ENCODE measurements at places on chromosomes 2 and 18.

GRCh38 chr2:220005362-220005761, 377.9 kb downstream of the SLC4A3 start:
- no peak for DNase-seq

DNA sequence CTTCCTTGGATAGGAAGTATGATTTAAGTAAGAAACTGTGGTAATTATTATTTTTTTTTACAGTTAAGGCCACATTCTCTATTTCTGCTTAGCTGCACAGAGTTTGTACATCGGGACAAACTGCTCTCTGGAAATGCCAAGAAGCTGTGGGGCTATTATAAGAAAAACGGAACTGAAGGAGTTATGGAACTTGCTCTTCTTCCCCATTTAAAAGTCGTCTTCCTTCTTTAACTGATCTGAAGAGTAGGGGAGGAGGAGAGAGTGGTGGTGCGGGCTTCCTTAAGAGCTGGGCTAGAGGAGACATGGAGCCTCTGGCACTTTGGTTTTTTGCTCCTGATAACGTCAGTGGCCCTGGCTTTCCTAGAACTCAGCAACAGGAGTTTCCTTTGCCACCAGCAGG, 54.4 kb downstream of the RAB31 start:
- no peak for DNase-seq

- no peak for DNase-seq
These were observed 363.0 kb downstream of the PLCL1 start for GRCh38 chr2:198167346-198167745.

GRCh38 chr2:381941-382727, 94.2 kb upstream of the ALKAL2 start:
- DNase-seq, result no peak

DNA sequence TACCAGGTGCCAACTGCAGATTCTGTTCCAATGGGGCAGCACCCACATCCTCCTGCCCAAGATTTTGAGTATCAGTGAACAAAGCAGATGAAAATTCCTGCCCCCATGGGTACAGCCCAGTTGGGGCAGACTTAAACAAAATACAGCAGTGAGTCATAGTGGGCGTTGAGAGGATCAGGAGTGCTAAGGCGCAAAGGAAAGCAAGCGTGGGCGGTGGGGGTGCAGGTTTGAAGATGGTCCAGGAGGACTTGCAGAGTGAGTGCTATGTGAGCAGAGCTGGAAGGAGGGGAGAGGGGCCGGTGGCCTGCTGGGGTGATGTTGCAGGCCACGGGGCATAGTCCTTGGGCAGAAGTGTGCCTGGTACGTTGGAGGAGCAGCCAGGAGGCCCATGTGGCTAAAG, 24.7 kb downstream of the STEAP3 start:
- DNase-seq, result peak; percentile 50

DNA sequence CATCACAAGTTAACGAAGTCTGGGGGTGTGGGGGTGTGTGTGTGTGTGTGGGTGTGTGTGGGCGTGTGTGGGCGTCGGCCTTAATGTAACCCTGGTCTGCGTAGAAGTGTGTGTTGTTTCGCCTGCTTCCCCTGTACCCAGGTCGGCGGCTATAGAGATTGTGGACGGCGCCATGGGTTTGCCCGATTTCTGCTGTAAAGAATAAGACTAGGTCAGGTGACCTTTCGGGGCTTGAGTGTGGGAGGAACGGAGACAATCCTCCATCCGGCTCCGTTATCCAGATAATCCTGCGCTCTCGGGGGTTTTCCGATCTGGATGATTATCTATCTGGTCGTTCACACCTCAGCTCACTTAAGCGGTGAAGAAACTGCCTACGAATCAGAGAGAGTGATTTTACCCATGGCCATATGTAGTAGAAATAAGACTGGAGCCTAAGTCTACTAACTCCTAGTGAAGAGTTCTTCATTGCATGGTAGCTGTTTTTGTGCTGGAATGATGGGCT, 543 bp downstream of the HADHB start:
- no peak for DNase-seq

DNA sequence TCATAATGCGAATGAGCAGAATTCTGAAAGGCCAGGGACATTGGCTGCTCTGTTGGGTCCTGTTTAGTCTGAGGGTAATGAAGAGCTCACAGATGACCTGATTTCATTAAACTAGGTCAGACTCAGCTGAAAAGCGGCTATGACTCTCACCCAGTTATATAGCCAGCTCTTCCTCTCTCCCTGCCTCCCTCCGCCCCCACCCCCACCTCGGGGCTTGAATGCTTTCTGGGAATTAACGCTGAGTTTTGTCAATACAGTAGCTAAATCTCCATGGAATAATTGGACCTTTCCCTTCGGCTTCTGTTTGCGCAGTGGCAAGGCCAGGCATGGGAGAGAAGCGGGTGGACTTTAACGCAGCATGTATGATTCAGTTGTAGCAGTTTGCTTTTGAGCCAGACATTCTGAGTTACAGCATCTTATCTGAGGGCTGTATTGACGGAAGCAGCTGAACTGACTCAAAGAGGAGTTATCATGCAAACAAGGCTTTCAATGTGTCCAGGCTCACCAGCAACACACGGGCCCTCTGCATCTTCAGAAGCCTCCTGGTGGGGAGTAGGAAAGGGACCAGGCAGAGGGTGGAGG, 110.6 kb downstream of the MYCN start:
- DNase-seq, result no peak

- no peak for DNase-seq
These were observed 43.2 kb upstream of the ITPRID2 start for GRCh38 chr2:181848261-181848886.

DNA sequence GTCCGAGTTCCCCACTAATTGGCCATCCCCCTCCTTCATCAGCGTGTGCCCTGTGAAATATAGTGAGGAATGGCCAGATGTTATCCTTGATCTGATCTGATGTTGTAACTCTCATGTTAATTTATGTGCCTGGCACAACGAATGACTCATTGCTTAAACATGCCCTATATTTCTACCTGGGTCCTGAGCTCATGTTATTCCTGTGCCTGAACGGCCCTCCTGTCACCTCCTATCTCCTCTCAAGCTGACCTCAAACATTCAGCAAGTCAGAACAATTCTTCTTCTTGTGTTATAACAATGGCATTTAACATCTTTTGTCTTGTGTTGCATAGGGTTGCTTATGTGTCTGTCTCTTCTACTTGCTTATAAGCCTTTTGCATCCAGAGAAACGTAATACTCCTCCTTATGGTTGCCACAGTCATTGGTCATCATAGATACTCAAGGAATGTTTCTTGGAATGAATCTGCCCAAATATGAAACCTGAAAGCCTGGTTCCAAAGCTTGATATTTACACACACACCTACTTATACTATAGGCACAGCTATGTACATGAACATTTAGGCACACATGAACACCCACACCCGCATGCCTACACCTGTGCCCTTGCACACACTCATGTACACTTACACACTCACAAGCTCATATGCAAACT, 80.2 kb upstream of the PHLPP1 start:
- no peak for DNase-seq

DNA sequence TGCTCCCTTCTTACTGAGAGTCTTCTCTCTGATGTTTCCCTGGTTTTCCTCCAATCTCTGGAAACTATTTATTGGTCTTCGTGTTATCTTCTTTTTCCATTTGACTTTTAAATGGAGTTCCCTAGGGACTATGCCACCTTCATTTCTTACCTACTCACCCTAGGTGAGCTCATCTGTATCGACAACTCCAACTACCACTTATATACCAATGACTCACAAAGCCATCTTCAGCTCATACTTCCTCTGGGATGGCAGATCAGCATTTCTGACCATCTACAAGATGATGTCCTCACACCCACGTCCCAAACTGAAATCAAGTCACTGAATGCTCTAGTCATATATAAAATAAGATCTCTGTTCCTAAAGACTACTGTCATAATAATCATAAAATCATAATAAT, 40.6 kb downstream of the CFAP210 start:
- DNase-seq, result no peak

DNA sequence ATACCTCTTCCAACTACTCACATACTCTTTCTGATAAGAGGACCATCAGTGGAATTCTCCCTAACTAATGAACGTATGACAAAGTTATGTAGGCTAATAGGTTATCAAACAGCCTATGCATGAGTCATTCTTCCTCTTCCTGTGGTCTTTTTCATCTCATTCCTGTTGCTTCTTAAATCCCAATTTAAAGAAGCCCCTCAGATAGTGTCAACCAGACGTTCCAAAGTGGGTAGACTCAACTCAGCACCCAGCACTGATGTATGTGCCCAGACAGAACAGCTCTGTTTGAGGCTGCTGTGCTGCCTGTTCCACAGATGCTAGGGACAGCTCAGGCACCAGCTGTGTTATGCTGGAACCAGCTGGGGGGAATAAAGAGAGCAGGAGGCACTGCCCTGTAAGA, 52.6 kb downstream of the CXCR4 start:
- DNase-seq, result no peak

GRCh38 chr2:25558262-25558661, 115.1 kb downstream of the DTNB start:
- DNase-seq, result no peak

- no peak for DNase-seq
These were observed 12.4 kb downstream of the CNNM4 start for GRCh38 chr2:96772903-96773671.

DNA sequence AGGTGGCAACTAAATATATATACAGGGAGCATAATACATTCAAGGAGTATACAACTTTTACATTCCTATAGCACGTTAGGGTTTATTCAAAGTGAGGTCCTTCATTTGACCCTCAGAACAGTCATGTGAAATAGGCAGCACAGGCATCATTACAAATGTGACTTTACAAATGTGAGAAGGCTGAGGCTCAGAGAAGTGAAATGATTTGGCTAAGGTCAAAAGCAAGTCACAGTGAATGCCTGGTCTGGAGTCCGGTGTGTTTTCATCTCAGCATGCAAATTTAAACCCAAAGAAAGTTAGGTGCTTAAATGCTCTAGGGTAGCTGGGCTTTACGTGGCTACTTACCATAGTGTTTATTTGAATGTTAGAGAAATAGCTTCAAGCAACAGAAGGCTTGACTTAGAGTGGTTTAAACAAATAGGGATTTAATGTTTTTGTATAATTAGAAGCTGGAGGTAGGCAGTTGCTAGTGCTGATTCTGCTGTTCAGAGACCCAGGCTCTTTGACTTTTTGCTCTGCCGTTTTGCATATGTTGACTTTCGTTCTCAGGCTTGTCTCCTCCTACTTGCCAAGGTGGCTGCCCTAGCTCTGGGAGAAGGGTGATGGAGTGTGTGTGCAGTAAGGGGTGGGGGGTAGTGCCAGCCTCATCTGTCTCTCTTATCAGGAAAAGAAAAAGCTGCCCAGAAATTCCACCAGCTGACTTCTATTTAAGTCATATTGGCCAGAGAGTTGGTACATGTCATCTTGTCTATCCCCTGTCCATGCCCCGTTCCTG, 89.2 kb downstream of the PLCL1 start:
- no peak for DNase-seq

DNA sequence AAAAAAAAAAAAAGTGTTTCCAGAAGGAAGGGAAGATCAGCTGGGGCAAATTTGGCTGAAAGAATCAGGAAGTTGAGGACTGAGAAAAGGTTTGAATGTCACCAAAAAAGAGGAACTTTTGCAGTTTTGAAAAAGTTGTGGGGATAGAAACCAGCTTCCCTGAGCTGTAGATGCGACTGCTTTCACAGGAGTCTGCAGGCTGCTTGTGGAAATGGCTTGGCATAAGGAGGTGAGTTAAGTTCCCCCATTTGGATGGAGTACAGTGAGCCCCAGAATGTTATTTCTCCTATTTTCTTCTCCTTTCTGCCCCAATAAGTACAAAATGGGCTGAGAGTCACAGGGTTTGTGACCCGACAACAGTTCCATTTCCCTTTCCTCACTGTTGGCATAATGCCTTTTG, 16.5 kb upstream of the ME2 start:
- DNase-seq, result no peak

DNA sequence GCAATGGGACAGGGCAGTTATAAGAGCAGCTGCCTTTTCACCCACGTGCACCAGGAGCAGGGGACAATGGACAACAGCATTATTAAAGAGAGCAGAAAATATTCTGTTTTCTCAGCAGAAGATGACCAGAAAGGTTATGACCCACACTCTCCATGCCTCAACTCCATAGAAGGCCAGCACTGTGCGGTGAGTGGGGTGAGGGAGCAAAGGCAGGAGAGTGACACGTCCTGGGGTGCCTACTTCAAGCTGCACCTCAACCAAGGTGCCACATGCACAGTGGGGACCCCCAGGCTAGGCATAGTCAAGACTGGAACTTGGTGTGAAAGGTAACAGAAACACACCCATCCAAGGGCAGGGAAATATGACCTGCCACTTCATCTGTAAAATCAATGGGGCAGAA, 50.4 kb downstream of the POLR1A start:
- no peak for DNase-seq

GRCh38 chr18:13465476-13465875, 246.9 kb downstream of the LDLRAD4 start:
- no peak for DNase-seq

GRCh38 chr2:231821908-231822307, 35.7 kb downstream of the COPS7B start:
- DNase-seq, result no peak

DNA sequence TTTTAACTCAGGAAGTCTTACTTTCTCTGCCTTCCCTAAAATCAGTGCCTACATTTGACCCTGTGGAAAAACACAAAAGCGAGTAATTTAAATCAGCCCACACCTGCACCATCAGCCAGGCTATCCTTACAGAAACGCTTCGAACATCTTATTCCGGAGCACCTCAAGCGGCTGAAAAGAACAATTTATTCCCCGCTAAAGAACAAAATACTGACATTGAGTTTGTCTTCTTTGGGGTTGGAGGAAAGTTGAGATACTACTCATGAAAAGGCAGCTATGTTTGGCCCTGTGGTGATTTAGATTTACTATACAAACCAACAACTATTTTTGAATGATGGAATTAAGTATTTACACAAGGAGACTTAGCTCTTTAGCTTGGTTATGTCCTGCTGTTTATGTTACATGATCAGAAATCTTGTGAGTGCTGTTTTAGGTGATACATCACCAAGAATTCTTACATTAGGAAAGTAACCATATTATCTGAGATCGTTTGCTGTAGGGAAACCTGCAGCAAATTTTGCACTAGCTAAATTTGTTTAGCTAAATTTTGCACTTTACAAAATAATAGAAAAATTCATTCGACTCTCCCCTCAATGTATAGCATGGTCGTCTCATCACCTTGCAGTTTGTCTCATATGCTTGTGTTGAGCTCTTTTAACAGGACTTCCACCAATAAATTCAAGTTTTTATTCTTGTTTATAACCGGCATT, 158.8 kb upstream of the SIX2 start:
- no peak for DNase-seq

GRCh38 chr2:61125123-61125710, 36.8 kb upstream of the C2orf74 start:
- no peak for DNase-seq

DNA sequence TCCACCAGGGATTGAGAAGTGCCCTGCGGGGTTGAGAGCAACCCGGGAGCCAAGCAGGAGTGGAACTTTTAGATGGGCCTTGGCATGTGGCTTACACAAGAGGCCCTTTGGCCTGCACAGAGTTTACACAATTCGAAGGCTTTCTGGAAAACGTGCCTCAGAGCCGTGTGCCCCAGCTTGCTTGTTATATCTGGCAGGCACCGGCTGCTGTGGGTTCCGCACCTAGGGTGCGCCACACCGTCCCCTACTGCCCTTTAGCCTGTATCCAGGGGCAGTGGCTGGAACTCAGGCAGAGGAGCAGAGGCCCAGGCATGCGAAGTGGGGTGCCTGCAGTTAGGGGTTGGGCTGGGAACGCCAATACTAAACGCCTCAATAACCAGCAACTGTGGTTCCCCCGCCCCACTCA, 32.9 kb upstream of the EDAR start:
- DNase-seq, result no peak

GRCh38 chr2:149587950-149588487, 444 bp upstream of the MMADHC start:
- no peak for DNase-seq

GRCh38 chr2:222130855-222131254, 167.9 kb downstream of the PAX3 start:
- DNase-seq, result no peak

GRCh38 chr2:43007901-43008300, 215.5 kb upstream of the HAAO start:
- DNase-seq, result no peak
